ENCODE measurements at places on chromosomes 2 and 18.

GRCh38 chr2:77325395-77325794 is 196.8 kb downstream of the LRRTM4 start:
- DNase-seq = no peak

DNA sequence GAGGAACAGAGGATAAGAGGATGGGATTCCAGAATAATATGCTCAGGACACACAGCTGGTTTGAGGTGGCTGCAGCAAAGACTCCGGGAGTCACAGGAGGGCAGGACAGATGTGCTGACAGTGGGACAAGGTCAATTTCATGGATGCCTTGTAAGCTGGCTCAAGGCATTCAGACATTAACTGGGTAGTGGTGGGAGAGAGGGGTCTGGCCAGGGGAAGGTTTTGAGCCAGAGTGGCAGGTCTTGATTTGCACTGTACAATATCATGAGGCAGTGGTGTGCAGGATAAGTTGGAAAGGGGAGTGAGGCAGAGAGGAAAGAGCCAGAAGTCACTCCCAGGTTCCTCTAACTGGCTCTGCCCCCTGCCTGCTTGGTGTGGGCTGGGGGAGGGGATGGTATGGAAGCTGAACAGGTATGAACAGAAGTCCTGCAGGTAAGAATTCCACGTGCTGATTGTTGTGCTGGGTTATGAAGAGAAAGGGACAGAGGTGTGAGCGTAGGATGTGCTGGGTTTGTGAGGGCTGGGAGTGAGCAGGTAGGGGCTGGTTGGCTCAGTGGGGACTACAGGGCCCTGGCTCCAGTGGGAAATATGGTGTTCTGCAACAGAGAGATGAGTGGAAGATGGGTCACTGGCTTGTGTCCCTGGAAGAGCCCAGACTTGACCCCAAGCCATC is 141.7 kb upstream of the COPS8 start:
- DNase-seq = no peak

GRCh38 chr18:22163416-22164161 is 5.8 kb upstream of the GATA6 start:
- DNase-seq = no peak

DNA sequence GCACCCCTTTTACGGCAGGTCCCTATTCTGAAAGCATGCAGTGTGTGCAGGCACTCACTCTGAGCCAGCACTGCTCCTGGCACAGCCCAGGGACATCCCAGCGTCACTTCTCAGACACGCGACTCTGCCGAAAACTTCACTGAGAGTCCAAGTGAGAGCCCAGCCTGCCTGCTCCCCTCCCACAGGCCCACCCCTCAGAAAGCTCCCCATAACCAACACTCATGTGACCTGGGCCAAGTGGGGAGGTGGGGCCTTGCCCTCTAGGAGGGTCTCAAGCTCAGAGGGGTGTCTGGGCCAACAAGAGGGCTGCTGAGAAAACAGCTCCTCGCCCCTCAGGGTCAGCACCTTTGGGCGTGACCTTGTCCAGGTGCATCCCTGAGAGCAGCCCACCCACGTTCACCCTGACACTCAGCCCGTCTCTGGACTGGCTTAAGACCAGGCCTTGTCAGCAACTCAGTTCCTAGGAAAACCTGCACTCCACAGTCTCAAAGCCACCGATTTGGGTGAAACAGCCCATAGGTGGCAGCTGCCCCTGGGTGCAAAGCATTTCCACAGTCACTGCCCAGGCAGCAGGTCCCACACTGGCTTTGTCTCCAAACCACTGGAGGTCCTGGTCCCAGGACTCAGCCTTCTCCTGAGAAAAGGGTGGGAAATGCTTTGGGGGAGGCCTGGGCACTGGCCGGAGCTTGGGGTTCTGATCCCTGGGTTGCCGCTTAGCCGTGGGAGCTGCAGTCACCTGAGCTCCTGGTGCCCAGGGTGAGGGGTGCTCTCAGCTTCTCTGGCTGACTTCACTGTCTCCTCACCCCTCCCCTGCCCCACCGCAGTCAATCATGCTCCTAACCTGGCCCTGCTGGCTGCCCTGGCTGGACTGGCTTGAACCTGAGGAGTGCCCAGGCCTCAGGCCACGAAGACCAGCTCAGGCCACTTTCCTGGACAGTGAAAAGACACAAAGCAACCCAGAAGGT is 209.6 kb downstream of the HDAC4 start:
- no peak for DNase-seq

- peak; percentile 49 for DNase-seq
Measured at GRCh38 chr2:21754164-21754788, 630.5 kb downstream of the TDRD15 start.
